ENCODE measurements at places on chromosomes 3 and 15. TPM values are rescaled to one million over a fixed set of nuclear protein-coding genes. Genes with fewer than 3 reads are reported as not detected.

Gene FAM43A
- 5.0 TPM for total RNA-seq

Gene CHL1
- not detected for total RNA-seq

Gene FMN1
- 0.09 TPM for total RNA-seq

Gene DYNLT2B
- 7.3 TPM for total RNA-seq

Gene TRPM1
- total RNA-seq: not detected

Gene PXYLP1
- 12.2 TPM for total RNA-seq

Gene CFAP100
- not detected for total RNA-seq

Gene LRRC49
- 0.14 TPM for total RNA-seq

Gene DYNC1LI1
- 31.9 TPM for total RNA-seq

Gene TUSC7
- total RNA-seq: not detected

Gene SLC28A1
- not detected for total RNA-seq

Gene CHRNA3
- not detected for total RNA-seq

Gene INSYN1
- total RNA-seq: not detected

GRCh38 chr15:41773332-41773728 lies 954 bp upstream of the MAPKBP1 start:
- no peaks in the 10 kb centered on the region for H3K27me3 ChIP-seq
- H3K36me3 ChIP-seq: no peaks in the 10 kb centered on the region
- no peak for DNase-seq
- peak overlapping the region; percentile 90 for H3K4me3 ChIP-seq
- H3K27ac ChIP-seq: peak overlapping the region; percentile 84

DNA sequence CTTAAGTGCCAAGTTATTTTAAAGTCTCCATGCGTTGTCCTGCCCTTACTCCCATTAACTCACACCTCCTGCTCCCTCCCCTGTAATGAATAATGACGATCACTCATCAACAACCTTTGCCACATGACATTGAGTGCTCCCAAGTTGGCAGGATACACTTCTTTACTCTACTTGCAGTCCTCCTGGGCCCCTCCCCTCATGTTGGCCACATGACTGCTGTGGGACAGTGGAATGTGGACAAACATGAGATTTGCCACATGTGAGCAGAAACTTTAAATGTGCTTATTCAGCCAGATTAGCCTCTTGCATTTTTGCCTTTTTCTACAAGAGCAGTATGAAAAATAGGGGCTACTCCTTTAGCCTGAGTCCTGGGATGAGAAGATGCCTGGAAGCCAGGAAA lies 167.9 kb downstream of the DCLK3 start:
- H3K4me3 ChIP-seq: no peak overlapping the region
- H3K27ac ChIP-seq: no peak overlapping the region
- no peak for DNase-seq
- peaks cover 16% of the 10 kb centered on the region for H3K27me3 ChIP-seq
- no peaks in the 10 kb centered on the region for H3K4me1 ChIP-seq

GRCh38 chr15:34203936-34204335 lies 6.0 kb downstream of the KATNBL1 start:
- no peak overlapping the region for H3K4me3 ChIP-seq
- peaks cover 38% of the 10 kb centered on the region for H3K36me3 ChIP-seq
- no peak overlapping the region for H3K27ac ChIP-seq
- H3K27me3 ChIP-seq: no peaks in the 10 kb centered on the region

GRCh38 chr3:125151916-125152315 lies 60.6 kb downstream of the SLC12A8 start:
- no peak overlapping the region for H3K27ac ChIP-seq
- H3K4me3 ChIP-seq: no peak overlapping the region
- H3K27me3 ChIP-seq: peaks cover 11% of the 10 kb centered on the region
- no peak for DNase-seq
- H3K36me3 ChIP-seq: no peaks in the 10 kb centered on the region

DNA sequence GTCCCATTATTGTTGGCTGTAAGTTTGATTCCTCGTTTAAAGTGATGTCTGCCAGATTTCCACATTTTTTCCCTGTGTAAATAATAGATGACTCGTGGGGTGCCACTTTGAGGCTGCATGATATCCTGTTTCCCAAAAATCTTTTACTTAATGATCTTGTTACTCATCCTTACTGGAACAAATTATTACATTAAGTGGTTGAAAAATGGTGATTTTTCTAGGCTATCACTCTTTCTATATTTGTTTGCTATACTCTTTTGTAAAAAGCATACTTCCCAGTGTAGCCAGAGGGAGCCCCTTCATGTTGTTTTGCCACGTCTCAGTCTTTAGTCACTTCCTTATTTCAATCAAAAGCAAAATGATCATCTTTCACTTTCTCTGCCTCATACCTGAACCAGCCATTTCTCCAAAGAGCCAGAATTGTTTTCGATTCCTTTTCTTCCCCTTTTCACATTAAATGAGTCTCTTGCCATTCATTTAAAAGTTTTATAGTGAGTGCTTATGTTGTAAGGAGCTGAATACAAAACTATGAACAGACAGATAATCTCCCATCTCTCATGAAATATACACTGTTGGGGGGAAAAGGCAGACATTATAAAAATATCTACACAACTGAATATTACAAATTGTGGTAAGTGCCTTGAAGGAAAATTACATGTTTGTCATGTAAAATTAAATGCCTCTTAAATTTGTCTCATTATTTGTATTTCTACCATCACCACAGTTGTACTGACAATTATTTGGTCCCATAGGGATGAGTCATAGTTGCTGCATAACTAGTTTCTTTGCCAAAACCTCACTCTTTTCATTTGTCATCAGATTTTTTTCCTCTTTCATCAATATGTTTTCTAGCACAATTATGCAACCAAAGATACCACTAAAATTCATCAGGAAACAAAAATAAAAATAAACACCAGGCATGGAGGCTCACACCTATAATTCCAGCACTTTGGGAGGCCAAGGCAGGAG lies 41.5 kb downstream of the ADGRG7 start:
- H3K4me3 ChIP-seq: peak overlapping the region; percentile 52
- peak overlapping the region; percentile 87 for H3K27ac ChIP-seq
- DNase-seq: peak; percentile 44
- H3K4me1 ChIP-seq: peaks cover 20% of the 10 kb centered on the region
- no peaks in the 10 kb centered on the region for H3K36me3 ChIP-seq

GRCh38 chr3:65004306-65004705 lies 316.5 kb upstream of the ADAMTS9 start:
- H3K36me3 ChIP-seq: no peaks in the 10 kb centered on the region
- H3K27ac ChIP-seq: no peak overlapping the region
- DNase-seq: no peak
- no peaks in the 10 kb centered on the region for H3K27me3 ChIP-seq
- no peak overlapping the region for H3K4me3 ChIP-seq

GRCh38 chr3:153911116-153911515 lies 210.1 kb upstream of the ARHGEF26 start:
- no peak overlapping the region for H3K4me3 ChIP-seq
- no peaks in the 10 kb centered on the region for H3K36me3 ChIP-seq
- no peak for DNase-seq
- no peaks in the 10 kb centered on the region for H3K4me1 ChIP-seq

GRCh38 chr3:170801597-170801996 lies 68.4 kb downstream of the RPL22L1 start:
- no peak overlapping the region for H3K27ac ChIP-seq
- H3K4me3 ChIP-seq: no peak overlapping the region
- DNase-seq: no peak
- no peaks in the 10 kb centered on the region for H3K4me1 ChIP-seq

DNA sequence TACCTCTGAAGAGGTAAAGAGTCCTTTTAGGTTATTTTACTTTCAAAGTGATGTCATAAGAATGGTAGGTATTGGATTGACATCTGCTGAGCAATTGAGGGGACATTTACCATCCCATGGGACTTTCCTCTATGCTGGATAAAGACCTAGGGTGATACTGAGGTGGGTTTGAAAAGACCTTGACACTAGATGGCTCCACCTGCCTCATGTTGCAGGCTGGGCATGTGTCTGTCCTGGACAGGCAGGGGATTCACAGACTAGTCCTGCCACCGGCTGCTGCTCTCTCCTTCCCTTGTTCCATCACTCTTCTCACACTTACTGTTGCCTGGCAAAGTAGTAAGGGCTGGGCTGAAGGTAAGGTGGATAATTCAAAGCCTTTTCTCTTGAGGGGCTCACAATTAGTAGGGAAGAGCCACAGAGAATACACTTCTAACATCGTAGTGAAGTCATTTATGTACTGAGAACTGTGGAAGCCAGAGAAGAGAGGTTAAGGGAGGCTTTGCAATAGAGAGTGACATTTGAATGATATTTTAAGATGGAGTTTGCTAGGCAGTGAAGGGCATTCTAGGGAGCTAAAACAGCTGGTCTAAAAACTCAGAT lies 27.7 kb downstream of the TRAK1 start:
- H3K27ac ChIP-seq: no peak overlapping the region
- H3K27me3 ChIP-seq: no peaks in the 10 kb centered on the region
- peaks cover 20% of the 10 kb centered on the region for H3K4me1 ChIP-seq
- peaks cover 2% of the 10 kb centered on the region for H3K36me3 ChIP-seq
- DNase-seq: peak; percentile 37

GRCh38 chr15:37425541-37425940 lies 325.2 kb upstream of the MEIS2 start:
- H3K4me1 ChIP-seq: no peaks in the 10 kb centered on the region
- no peak overlapping the region for H3K4me3 ChIP-seq
- no peaks in the 10 kb centered on the region for H3K36me3 ChIP-seq
- no peak for DNase-seq
- no peak overlapping the region for H3K27ac ChIP-seq

DNA sequence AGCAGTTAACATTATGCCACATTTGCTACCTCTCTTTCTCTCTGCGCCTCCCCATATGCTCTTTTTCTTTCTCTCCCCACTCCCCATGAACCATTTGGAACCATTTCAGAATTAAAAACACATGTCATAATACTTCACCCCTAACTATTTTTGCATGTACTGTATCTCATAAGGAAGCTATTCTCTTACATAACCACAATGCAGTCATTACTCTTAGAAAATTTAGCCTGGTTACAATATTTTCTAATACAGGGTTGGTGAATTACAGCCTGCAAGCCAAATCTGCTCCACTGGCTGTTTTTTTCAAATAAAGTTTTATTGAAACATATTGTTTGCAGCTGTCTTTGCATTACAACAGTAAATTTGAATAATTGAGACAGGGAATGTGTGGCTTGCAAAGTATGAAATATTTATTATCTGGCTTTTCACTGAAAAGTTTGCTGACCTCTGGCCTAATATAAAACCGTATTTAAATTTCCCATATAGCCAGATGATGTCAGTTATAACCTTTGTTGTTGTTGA lies 62.8 kb downstream of the SGO1 start:
- no peaks in the 10 kb centered on the region for H3K4me1 ChIP-seq
- peaks cover 47% of the 10 kb centered on the region for H3K36me3 ChIP-seq
- H3K4me3 ChIP-seq: no peak overlapping the region
- H3K27ac ChIP-seq: no peak overlapping the region
- no peaks in the 10 kb centered on the region for H3K27me3 ChIP-seq
- no peak for DNase-seq

- H3K36me3 ChIP-seq: no peaks in the 10 kb centered on the region
- no peak overlapping the region for H3K4me3 ChIP-seq
- H3K27ac ChIP-seq: no peak overlapping the region
- no peaks in the 10 kb centered on the region for H3K4me1 ChIP-seq
- H3K27me3 ChIP-seq: peaks cover 5% of the 10 kb centered on the region
Measured at GRCh38 chr3:16658925-16659793, 53.9 kb upstream of the DAZL start.

GRCh38 chr3:152466784-152467183 lies 198.1 kb downstream of the MBNL1 start:
- H3K27me3 ChIP-seq: no peaks in the 10 kb centered on the region
- H3K4me3 ChIP-seq: no peak overlapping the region
- DNase-seq: no peak
- H3K4me1 ChIP-seq: peaks cover 6% of the 10 kb centered on the region
- H3K36me3 ChIP-seq: peaks cover 23% of the 10 kb centered on the region

GRCh38 chr3:178536211-178537079 lies at the start of gene KCNMB2:
KCNMB2 (plus strand) TSS chr3:178536436.
- no peaks in the 10 kb centered on the region for H3K36me3 ChIP-seq
- no peak for DNase-seq
- no peak within 1 kb of the TSS for H3K4me3 ChIP-seq

DNA sequence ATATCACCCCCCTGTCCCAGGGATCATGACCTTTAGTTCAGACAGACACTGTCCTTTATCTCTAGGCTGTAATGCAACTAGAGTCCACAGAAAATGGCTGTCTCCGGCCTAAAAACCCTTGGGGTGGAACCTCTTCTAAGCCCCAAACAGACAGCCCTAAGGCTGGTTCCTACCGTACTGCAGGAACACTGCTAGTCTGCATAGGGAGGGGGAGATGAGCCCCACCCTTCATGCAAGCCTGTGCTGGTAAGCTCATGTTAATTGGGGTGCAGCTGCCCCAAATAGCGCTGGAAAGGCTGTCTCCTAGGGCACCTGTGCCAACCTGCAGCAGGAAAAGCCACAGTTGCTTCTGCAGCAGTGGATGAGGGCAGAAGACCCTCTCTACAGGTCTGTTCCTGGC lies 252.1 kb upstream of the MDFIC2 start:
- H3K27ac ChIP-seq: no peak overlapping the region
- H3K4me1 ChIP-seq: no peaks in the 10 kb centered on the region
- no peaks in the 10 kb centered on the region for H3K36me3 ChIP-seq

- no peak for DNase-seq
- no peak overlapping the region for H3K27ac ChIP-seq
- H3K4me3 ChIP-seq: no peak overlapping the region
- peaks cover 6% of the 10 kb centered on the region for H3K36me3 ChIP-seq
- H3K27me3 ChIP-seq: peaks cover 2% of the 10 kb centered on the region
Measured at GRCh38 chr3:28973609-28974008, 307.3 kb upstream of the RBMS3 start.

- peaks cover 19% of the 10 kb centered on the region for H3K27me3 ChIP-seq
- peaks cover 4% of the 10 kb centered on the region for H3K4me1 ChIP-seq
- H3K36me3 ChIP-seq: no peaks in the 10 kb centered on the region
- no peak overlapping the region for H3K4me3 ChIP-seq
- no peak overlapping the region for H3K27ac ChIP-seq
Measured at GRCh38 chr3:101069901-101070798, 76.9 kb upstream of the ABI3BP start.

GRCh38 chr3:11335056-11335608 lies 62.9 kb downstream of the ATG7 start:
- no peaks in the 10 kb centered on the region for H3K27me3 ChIP-seq
- H3K4me1 ChIP-seq: peaks cover 7% of the 10 kb centered on the region
- peaks cover 8% of the 10 kb centered on the region for H3K36me3 ChIP-seq
- no peak overlapping the region for H3K27ac ChIP-seq
- H3K4me3 ChIP-seq: no peak overlapping the region

- no peak for DNase-seq
- H3K27me3 ChIP-seq: peaks cover 11% of the 10 kb centered on the region
- no peak overlapping the region for H3K4me3 ChIP-seq
- H3K4me1 ChIP-seq: no peaks in the 10 kb centered on the region
- no peak overlapping the region for H3K27ac ChIP-seq
Measured at GRCh38 chr3:97680210-97680609, 84.3 kb upstream of the ARL6 start.

GRCh38 chr3:107738486-107739183 lies 215.9 kb downstream of the BBX start:
- no peak overlapping the region for H3K27ac ChIP-seq
- H3K36me3 ChIP-seq: peaks cover 1% of the 10 kb centered on the region
- no peak overlapping the region for H3K4me3 ChIP-seq

GRCh38 chr15:23564821-23565394 lies 566 bp upstream of the MKRN3 start:
- H3K27me3 ChIP-seq: peaks cover 8% of the 10 kb centered on the region
- no peaks in the 10 kb centered on the region for H3K36me3 ChIP-seq
- H3K27ac ChIP-seq: peak overlapping the region; percentile 38
- DNase-seq: no peak

Measured in activated CD4-positive, alpha-beta T cell treated with anti-CD3 and anti-CD28 coated beads for 36 hours (primary cell).